ENCODE measurements at places on chromosomes 6 and 20.

DNA sequence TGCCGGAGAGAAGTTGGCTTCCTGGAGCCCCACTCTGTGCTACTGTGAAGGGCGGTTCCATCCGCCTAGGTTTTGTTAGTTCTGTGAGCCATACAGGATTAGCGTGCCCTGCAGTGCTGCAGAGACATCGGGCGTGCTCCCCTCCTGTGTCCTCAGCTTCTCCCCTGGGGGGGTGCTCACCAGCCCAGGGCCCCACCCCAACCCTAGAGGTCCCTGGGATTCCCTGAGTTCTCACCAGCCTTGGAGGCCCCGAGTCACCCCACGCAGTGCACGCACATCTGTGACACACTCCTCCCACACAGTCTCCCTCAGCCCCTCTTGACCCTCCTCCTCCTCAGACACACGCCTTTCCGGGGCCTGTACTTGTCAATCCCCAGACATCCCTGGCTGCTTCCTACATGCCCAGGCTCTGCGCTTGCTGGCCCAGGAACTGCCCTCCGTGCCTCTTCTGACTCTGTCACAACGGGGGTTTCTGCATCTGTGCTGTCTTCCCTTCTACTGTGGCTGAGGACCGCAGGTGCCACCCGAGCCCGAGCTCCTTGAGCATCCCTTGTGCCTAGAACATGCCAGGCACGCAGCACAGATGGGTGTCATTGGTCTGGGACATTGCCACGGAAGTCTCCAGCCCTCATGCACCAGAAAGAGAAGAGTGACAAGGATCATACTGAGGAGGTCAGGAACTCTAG lies 123.2 kb upstream of the RPS6KA2 start:
- DNase-seq = no peak

- DNase-seq = no peak
Measured at GRCh38 chr6:21142741-21143140, 450.8 kb upstream of the SOX4 start.

DNA sequence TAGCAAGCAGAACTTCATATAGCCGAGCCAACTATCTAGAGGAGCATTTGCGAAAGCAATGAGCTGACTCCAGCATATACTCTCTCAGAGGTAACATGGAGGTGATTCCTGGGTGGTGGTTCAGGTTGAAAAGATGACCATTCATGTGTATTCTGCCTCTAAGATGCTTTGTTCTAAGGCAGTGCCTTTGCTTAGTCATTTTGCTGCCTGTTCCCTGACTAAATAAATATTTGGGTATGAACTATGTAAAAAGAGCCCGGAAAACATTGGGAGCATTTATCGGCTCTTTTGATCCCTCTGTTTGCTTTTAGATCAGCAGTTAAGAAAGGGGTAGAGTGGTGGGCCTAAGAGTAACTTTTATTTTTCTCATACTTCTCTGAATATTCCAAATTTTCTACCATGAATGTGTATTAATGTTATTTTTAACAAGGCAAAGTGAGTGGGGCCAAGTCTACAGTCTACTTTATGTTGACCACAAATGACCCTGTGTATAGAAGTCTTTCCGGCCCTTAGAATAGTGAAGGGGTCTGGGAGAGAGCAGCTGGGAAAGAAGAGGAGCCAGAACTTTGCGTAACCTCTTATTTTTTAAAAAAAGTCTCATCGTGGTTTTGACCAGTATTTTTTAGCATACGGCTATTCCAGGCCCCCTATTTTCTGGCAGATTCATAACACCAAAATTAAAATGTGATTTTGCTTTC lies 206.5 kb upstream of the EYA4 start:
- DNase-seq = no peak

DNA sequence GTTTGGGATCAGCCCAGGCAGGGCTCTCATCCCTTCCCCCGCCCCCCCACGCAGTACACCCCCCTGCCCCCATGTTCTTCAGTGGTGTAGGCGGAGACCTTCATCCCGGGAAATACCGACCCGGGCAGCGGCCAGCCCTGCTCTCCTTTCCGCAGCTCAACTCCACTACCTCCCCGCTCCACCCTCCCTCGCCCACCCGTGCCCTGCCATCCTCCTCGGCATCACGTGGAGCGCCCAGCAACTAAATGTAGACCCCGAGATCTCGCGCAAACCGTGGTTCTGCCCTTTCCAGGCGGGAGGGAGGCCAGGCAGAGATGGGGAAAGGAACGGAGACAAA lies 1932.2 kb upstream of the DEFB115 start:
- DNase-seq = no peak

- DNase-seq = no peak
Measured at GRCh38 chr6:38266921-38267354, 372.8 kb downstream of the BTBD9 start.

GRCh38 chr20:52004715-52005114 lies 186.9 kb downstream of the ZFP64 start:
- DNase-seq = no peak

DNA sequence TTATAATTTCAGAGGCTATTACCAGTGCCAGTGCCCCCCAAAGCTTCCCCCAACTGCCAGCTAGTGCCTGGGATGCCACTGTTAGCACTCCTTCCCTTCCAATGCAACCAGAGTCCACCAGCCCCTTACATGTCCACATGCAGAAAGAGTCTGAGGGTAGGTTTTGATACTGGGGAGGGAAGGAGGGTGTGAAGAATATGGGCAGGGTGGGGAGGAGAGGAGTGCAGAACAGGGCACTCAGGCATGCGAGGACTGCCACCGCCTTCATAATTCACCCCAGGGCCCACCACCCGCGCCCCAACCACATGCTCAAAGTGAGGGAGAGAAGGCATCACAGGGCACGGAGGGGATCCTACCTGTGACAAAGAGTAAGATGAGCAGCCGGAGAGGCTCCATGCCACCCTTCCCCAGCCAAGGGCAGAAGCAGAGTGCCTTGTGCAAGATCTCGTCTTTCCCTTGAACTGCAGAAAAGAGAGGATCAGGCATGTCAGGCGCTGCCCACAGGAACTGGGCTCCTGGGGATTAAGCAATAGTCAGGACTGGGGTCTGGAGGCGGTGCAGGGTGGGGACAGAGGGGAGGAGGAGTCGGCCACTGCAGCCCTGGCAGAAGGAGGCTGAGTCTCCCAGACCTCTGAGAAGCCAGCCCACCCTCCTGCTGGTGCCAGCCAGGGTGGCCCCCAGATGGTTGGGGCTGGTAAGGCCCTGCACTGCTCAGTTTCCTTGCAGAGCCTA lies at the start of gene TREM2:
Gene TREM2 (minus strand): TSS at position 430 of the 732 bp plus-strand sequence. CDS start 34 bp downstream, at position 396.
- DNase-seq = no peak

- DNase-seq = no peak
Measured at GRCh38 chr6:131773284-131773950, 34.4 kb upstream of the ENPP1 start.

GRCh38 chr20:1187605-1188171 lies 2.9 kb upstream of the TMEM74B start:
- DNase-seq = no peak

- peak; percentile 15 for DNase-seq
Measured at GRCh38 chr6:106383573-106383972, 23.1 kb downstream of the CRYBG1 start.

DNA sequence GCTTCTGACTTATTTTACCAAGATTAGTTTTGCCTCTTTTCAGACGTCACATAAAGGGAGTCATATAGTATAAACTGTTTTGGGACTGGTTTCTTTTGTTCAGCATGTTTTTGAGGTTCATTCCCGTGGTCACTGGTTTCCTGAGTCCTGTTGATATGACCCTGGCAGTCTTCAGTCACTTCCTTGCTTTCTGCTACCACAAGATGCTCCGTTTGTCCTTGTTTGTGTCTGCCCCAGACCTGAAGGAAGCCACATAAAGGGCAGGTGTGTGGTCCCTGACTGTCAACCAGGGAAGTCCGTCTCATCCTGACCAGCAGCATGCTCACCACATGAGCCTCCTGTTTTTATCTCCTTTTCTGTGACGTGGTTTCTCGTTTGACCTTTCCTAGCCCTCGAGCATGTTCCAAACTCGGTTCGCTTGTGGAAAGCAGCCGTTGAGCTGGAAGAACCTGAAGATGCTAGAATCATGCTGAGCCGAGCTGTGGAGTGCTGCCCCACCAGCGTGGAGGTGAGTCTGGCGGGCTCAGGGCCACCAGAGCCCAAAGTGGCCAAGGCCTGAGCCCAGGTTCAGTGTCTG lies 26.1 kb upstream of the C20orf204 start:
- no peak for DNase-seq

DNA sequence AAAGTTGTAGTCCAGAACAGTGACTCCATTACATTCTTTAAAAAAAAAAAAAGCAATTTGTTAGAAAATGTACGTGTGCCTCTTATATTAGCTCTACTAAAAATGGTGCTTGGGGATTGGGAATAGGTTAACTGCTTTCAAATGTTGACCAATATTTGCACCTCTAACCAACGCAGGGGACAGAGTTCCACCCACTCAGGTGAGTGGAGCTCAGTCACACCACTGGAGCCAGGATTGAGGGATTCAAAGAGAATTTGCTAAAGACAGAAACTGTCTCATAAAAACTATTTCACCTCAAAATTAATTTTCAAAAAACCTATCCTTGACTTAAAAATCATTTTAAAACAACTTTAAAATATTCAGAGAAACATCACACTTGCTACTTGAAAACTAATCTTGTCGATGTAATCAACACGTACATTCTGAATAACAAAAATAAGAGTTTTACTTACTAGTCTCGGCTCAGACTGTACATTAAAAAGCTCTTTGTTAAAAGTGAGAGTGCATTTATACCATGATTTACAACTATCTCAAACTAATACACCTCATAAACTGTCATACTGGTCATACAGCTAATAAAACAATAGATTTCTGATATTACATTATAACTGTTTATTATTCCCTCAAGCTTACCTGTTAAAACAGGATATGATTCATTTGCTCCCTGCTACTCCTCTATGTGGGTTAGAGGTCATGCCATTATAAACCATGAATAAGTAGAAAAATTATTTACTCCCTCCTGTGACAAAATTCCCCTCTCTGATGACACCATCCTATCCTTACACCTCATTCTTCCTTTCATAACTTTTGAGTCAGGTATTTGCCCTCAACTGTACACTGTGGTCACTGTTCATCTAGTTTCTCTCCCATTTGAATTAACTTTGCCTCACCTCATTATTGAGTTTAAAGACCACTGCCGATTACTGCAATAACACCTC lies 88.6 kb downstream of the PDE10A start:
- DNase-seq = no peak

- peak; percentile 28 for DNase-seq
Measured at GRCh38 chr6:52049252-52050050, 38.0 kb downstream of the PKHD1 start.

DNA sequence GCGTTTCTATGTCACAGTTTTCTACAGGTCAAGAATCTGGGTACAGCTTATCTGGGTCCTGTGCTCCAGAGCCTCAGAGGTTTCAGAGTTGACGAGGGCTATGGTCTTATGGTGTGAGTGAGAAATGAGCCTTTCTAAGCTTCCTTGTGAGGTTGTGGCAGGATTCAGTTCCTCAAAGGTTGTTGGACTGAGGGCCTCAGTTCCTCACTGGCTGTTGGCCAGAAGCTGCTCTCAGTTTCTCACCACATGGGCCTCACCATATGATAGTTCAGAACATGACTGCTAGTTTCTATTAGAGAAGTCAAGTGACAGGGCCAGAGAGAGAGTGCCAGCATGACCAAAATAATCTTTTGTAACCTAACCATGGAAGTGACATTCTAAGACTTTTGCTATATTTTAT lies 96.1 kb downstream of the NUS1 start:
- no peak for DNase-seq

DNA sequence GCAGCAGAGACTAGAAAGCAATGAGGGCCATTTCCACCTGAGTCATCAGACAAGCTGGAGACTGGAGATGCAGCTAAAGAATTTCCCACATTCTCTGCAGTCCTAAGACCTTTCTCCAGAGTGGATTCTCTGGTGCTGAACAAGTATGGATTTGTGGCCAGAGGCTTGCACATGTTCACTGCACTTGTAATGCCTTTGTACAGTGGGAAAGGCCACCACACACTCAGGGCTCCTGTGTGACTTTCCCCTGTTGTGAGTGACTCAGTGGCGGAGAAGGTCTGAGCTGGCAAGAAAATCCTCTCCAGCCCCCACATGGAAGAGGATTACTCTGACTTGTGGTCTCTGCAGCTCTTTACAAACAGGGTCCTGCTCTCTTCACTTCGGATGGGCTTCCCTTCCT lies 192.3 kb downstream of the C6orf118 start:
- peak; percentile 45 for DNase-seq

DNA sequence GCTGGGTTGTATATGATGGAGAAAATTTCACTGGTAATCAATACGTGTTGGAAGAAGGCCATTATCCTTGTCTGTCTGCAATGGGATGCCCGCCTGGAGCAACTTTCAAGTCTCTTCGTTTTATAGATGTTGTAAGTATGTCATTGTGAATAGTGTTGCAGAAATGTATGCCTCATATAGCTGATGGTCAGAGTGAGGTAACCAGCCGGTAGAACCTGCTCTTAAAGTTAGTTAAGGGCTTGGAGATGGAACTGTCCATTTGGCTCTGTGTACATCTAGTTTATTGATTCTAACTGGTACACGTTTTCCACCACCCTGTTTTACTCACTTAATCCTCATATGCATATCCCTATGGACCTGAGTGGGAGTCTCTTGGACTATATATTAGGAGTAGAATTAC lies 73.5 kb downstream of the RTN4IP1 start:
- no peak for DNase-seq

GRCh38 chr20:8360035-8360434 lies 228.0 kb downstream of the PLCB1 start:
- peak; percentile 12 for DNase-seq

DNA sequence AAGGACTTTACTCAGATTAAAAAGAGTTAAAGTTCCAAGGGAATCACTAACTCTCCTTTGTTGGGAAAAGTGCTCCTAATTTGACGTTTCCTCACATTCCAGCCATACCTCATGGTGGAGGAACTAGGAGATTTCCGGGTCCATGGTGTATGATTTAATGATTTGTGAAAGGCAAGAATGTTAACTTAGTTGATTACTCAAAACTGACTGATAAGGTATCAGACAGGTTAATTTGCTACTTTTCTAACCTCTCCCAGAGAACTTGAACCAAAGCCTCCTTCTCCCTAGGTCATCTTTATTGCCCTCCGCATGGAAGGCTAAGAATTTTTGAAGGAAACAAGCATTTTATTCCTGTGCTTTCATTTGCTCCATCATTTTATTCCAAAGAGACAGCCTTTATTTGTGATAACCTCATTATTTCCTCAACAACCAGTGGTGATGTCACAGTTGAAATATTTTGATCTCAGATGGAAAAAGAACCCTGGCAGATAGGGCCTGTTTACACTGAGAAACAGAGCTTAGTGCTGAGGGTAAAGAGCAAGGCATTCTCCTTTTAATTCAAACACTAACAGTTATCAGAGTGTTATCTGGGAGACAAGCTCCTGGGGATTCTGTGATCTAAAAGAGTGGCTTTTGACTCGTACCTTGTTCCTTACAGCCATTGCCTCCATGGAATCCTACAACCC lies 57.4 kb upstream of the BMP2 start:
- peak; percentile 27 for DNase-seq

- DNase-seq = peak; percentile 89
Measured at GRCh38 chr20:52889225-52889624, 82.9 kb upstream of the TSHZ2 start.

All from fibroblast of skin of back (primary cell).